Vagina (tissue), 2 donors: ENCODE measurements at places on chromosomes 4 and X.
A peak's percentile ranks its signal among the peaks of the same experiment; 100 is the strongest.

GRCh38 chr4:7055111-7055989 is 12.2 kb downstream of the TADA2B start:
- no peak for DNase-seq

- DNase-seq = no peak
These were observed 1754.1 kb downstream of the C4orf33 start for GRCh38 chr4:130850019-130850524.

- no peak for DNase-seq
These were observed 363.4 kb upstream of the BOD1L1 start for GRCh38 chr4:13990596-13991589.

DNA sequence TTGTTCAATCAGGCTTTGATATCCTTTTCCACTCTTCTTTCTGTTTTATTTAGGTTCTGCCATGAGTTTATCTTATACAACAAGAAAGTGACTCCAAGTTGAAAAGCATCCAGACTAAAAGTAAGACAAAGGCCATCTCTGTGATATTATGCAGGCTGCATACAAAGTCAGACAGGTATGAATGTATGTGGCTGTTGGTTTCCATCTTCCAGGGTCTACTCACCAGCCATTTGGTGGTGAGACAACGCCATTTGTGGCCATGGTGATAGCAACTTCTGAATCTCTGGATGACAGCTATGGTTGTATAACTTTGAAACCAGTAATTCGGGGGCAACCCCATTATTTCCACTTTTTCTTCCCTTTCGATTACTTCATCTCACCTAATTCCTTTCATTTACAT is 17.2 kb upstream of the MSL3 start:
- no peak for DNase-seq

- no peak for DNase-seq
These were observed 223.8 kb upstream of the PSAPL1 start for GRCh38 chr4:7658341-7659204.

GRCh38 chr4:1249731-1250526 is 999 bp upstream of the CTBP1 start:
- DNase-seq = peak; percentile 90

DNA sequence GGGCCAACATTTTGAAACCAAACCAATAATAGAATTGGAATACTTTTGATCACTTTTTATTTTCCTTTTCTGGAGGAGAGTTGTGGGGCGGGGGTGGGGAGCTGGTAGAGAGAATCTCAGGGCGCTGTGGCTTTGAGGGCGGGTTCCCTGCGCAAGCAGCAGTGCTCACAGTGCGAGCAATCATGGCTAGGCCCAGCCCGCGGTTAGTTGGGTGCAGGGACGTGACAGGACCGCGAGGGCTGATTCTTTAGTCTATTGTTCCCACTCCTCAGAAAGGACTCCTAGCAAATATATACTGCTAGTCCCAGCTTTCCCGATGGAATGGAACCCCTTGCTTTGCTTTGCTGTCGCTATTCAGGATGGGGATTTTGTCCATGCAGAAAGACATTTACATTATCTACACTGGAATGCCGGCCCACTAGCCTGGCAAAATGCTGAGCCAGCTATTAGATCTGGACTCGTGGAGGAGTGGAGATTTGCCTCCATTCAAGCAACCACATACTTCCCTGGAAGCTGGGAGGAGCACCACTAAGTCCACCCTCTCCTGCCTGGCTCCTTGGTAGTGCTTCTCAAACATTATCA is 23.9 kb upstream of the APLN start:
- peak; percentile 77 for DNase-seq

DNA sequence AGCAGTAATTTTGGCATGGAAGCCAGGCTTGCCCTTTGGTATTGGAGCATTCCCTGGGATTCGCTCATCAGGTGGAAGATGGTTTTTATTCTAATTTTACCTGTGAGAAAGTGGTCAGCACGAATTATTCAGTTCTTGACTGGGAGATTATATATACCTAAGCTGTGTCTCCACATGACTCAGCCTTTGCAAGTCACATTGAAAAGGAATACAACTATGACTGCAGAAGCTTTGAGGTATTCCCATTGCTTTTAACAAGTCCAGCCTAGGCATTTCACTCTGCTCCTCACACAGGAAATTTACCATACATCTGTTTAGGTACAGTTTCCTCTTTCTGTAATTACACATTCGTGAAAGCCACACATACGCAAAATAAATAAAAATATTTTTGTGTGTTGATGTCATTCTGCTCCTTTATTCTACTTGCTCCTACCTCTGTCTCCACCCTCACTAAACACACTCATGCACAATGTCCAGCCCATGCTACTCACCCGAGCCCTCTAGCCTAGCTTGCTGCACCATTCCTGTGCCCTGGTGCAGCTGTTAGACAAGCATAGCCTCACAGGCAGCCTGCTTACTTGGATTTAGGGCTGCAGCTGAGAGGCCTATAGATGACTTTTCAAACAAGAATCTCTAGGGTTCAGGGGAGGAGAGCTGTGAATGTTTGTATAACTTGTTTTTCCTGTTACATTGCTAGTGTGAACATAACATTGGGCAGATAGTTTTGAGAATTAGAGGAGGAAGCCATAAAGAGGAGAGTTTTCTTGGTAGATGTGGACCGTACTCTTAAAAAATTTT is 504.4 kb upstream of the FAT1 start:
- no peak for DNase-seq

DNA sequence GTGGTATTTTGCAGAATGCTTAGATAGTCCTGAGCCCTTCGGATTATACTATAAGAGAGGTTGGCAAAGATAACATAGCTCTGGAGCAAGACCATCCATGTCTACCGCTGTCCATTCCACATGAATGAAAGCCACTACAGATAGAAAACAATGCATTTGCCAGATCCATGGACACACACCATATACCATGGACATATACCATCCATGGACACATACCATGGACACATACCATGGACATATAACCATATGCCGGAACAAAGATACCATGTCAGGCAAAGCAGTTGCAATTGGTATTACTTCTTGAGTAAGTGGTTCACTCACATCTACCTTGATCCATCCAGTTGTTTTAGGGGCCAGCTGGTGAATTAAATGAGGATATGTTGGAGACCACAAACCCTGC is 53.2 kb upstream of the ATP6AP2 start:
- no peak for DNase-seq

GRCh38 chr4:15702941-15703403 is at the start of gene BST1:
Gene BST1 (plus strand): TSS chr4:15703065. CDS start chr4:15703145, 80 bp downstream.
- no peak for DNase-seq

DNA sequence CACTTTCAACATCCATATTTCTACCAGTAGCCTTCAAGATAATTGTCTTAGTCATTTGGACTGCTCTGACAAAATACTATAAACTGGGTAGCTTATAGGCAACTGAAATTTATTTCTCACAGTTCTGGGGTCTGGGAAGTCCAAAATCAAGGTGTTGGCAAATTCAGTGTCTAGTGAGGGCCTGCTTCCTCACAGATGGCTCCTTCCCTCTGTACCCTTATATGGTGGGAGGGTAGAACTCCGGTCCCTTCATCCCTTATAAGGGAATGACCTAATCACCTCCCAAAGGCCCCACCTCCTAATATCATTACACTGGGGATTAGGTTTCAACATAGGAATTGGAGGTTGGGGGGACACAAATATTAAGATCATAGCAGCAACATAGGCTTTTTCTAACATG is 7.4 kb upstream of the TBC1D25 start:
- DNase-seq = no peak

DNA sequence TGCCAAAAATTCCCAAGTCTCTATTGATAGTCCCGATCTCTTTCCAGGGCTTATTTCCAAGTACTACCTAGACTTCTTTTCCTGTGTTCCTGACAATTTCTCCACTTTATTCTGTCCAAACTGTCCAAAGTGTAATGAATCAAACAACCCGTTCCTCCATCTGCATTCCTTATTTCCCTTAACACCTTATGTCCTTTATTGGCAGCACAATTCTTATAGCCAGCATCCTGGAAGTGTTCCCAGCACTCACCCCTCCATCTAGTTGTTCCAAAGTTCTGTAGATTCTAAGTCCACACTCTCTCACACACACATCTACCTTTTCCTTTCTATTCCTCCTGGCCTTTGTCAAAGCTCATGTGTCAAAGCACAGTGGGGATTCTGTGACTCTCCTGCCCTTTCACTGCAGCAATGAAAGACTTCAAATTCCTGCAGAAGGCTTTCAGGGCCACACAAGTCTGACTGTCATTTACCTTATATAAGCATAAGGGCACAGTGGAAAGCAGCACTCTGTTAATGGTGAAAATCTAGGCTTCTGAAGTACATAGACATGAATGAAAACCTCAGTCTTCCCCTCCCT is 22.1 kb downstream of the LIMCH1 start:
- DNase-seq = no peak

GRCh38 chr4:110589297-110589696 is 33.6 kb downstream of the PITX2 start:
- DNase-seq = no peak

DNA sequence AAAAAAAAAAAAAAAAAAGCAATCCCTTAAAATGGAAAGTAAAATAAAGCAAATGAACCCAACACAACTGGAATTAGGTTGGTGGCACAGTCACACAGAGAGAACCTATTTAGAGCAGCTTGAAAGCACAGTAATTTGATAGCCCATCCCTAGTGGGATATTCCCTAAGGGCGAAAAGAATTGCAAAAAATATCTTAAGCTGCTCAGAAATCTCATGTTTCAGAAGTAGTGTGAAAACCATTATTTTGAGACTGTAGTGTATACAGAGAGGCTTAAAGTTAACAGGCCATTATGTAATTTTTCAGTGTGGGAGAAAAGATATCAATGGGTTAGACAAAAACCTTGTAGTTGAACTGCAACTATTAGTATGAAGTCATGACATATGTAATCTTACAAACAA is 40.0 kb upstream of the DHX15 start:
- no peak for DNase-seq

GRCh38 chrX:99798936-99799335 is 611.1 kb downstream of the PCDH19 start:
- DNase-seq = no peak

GRCh38 chr4:4791299-4792111 is 68.0 kb upstream of the MSX1 start:
- DNase-seq = no peak

- DNase-seq = no peak
These were observed 94.1 kb upstream of the GALNT7 start for GRCh38 chr4:173074501-173074946.

- DNase-seq = no peak
These were observed 181.7 kb upstream of the EDNRA start for GRCh38 chr4:147299205-147299604.

- DNase-seq = no peak
These were observed 462.7 kb upstream of the RPS6KA3 start for GRCh38 chrX:20729416-20729815.

DNA sequence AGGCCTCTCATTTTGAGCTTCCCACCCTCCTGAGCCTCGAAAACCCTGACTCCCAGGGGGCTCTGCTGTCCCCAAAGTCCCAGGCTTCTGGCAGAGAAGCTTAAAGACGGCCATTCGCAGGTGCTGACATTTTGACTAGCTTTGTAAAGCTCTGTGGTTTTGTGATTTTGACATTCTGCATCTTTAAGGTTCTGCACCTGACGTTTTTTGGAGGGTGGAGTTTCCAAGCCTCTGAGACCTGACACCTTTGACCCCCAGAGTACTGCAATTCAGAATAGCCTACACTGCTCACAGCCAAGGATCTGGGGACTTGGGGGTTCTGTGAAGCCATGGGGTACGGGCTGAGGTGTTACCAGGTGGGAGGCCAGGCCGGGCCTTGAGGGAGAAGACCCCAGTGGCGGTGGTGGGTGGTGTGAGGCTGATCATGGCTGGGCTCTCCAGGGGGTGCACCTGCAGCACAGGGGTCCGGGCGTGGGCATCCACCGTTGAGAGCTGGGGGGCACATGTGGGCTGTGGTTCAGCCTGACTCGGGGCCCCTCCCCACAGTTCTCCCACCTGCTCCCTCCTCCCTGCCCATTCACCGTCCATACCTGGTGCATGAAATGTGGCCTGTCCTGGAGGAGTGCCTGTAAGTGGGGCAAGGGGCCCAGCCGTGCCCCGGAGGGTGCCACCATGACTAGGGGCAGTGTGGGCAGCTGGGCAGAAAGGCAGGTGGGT is 7.3 kb downstream of the FOXP3 start:
- no peak for DNase-seq

DNA sequence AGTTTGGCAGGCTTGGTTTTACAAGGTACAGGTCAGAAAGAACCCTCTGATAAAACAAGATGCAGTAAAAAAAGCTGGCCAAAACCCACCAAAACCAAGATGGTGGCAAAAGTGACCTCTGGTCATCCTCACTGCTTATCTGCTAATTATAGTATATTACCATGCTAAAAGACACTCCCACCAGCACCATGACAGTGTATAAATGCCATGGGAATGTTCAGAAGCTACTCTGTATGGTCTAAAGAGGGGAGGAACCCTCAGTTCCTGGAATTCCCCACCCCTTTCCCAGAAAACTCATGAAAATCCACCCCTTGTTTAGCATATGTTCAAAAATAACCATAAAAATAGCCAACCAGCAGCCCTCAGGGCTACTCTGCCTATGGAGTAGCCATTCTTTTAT is 38.1 kb upstream of the CXCL13 start:
- no peak for DNase-seq
